CD8-positive, alpha-beta memory T cell (primary cell): ENCODE measurements at places on chromosomes 11 and 22. TPM values are rescaled to one million over a fixed set of nuclear protein-coding genes. Genes with fewer than 3 reads are reported as not detected.

C11orf42 gene
- not detected for total RNA-seq

TMEM191C gene
- 0.70 TPM for total RNA-seq

CEND1 gene
- 2.1 TPM for total RNA-seq

NRIP3 gene
- 2.2 TPM for total RNA-seq

NOX4 gene
- total RNA-seq, result not detected

LMO1 gene
- total RNA-seq, result not detected

PKDREJ gene
- total RNA-seq, result not detected

SLC29A2 gene
- 8.5 TPM for total RNA-seq

PHLDA2 gene
- total RNA-seq, result 2.9 TPM

MMP13 gene
- total RNA-seq, result not detected

DNAJB7 gene
- total RNA-seq, result not detected

P2RX6 gene
- total RNA-seq, result 0.35 TPM

BDNF gene
- total RNA-seq, result not detected

ZFTA gene
- total RNA-seq, result 7.0 TPM

SYT13 gene
- total RNA-seq, result not detected

AMBRA1 gene
- 31.3 TPM for total RNA-seq

OR4A16 gene
- total RNA-seq, result not detected

BCR gene
- 33.2 TPM for total RNA-seq

GRM5 gene
- total RNA-seq, result not detected

SERHL2 gene
- total RNA-seq, result 1.4 TPM

SHANK3 gene
- 0.07 TPM for total RNA-seq

RAG1 gene
- total RNA-seq, result 0.44 TPM

RFPL3 gene
- not detected for total RNA-seq

BLID gene
- total RNA-seq, result not detected

NLRP6 gene
- 3.6 TPM for total RNA-seq

CST6 gene
- not detected for total RNA-seq

PEX16 gene
- total RNA-seq, result 43.2 TPM

UBASH3B gene
- 36.4 TPM for total RNA-seq

TBX10 gene
- not detected for total RNA-seq

ABCC8 gene
- total RNA-seq, result not detected

PKP3 gene
- not detected for total RNA-seq

CRYBA4 gene
- not detected for total RNA-seq

APOL4 gene
- total RNA-seq, result 0.42 TPM

LRP4 gene
- 0.27 TPM for total RNA-seq

DGCR6 gene
- 1.5 TPM for total RNA-seq

FUT4 gene
- total RNA-seq, result 7.6 TPM

DRAP1 gene
- total RNA-seq, result 103 TPM

KRTAP5-9 gene
- total RNA-seq, result not detected

AKIP1 gene
- total RNA-seq, result 26.9 TPM

TMEM191B gene
- 2.6 TPM for total RNA-seq

KCNJ4 gene
- total RNA-seq, result not detected

SCGB1C1 gene
- total RNA-seq, result not detected

HYLS1 gene
- 7.3 TPM for total RNA-seq

MPEG1 gene
- 1.5 TPM for total RNA-seq

SLC35F2 gene
- 32.0 TPM for total RNA-seq

KCNE3 gene
- total RNA-seq, result not detected

FAM181B gene
- not detected for total RNA-seq

TEX54 gene
- total RNA-seq, result not detected

SPDYC gene
- not detected for total RNA-seq

SLC22A6 gene
- not detected for total RNA-seq
